ENCODE measurements at places on chromosomes 5 and 9.

DNA sequence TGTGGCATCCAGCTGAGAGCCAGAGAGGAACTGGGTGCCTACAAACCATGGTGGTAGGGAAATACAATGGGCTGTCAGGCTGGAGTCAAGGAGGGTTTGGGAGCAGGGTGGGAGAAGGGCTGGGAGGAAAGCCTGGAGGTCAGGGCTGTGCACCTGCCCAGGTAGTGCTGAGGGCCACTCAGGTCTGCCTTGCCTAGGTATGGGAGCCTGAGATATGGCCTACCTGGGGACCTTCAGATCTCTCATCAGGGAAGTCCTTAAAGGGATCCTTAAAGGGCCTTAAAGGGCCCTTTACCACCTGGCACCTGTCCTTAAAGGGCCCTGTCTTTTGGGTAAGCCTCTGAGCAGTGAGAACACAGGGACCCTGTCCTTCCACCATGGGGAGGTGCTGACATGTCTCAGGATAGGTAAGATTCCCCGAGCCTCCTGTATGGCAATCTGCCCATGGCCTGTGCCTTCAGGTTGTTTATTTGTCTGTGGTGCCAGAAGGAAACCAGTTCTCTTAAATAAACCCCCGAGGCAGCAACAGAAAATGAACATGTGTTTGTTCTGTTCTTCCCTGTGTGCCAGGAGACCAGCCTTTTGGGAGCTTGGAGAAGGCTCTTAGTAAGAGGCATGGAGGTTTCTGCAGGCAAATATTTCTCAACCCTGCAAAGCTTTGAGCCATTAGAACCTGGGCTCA lies 23.3 kb downstream of the SLC25A48 start:
- no peak for DNase-seq

- DNase-seq, result no peak
Measured at GRCh38 chr5:77751328-77752023, 24.7 kb downstream of the TBCA start.

DNA sequence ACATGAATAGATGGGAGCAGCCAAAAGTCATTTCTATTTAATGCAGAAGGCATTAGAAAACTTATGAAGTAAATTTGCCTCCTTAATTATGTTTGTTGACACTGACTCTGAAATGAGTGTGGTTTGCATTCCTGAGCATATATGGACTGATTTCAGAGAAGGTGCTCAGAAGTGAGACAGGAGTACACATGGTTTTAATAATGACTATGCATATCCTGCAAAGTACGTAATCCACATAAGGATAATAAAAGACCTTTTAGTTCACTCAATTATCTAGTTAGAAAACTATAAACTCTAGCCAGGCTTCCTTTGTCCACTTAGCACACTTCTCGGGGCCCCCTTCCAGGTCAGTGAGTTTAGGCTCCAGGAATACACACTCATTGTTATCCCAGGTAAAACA lies 75.7 kb upstream of the SNX2 start:
- no peak for DNase-seq

DNA sequence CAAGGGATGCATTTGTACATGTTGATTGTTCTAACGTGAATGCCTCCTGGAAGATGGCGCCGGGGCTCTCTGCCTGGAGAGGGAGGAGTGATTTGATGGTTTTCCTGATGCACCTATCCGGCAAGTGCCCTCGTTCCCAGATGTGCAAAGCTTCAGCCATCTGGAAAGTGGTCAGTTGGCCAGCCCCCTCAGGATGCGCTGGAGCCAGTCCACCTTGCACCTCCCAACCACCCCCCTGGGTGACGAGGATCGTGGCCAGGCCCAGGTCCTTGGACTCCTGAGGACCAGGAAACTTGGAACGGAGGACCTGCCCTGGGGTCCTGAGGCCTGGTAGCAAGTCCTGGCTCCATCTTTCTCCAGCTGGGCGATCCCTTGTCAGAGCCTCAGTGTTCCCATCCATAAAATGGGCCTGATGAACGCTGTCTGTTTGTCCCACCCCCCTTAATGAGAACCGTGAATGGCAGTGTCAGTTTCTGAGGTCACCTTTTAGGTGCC lies 23.6 kb upstream of the RNU6ATAC start:
- DNase-seq, result no peak

- no peak for DNase-seq
Measured at GRCh38 chr5:79746642-79747569, 57.3 kb downstream of the CMYA5 start.

- DNase-seq, result no peak
Measured at GRCh38 chr9:131013771-131014676, 5.0 kb downstream of the LAMC3 start.

DNA sequence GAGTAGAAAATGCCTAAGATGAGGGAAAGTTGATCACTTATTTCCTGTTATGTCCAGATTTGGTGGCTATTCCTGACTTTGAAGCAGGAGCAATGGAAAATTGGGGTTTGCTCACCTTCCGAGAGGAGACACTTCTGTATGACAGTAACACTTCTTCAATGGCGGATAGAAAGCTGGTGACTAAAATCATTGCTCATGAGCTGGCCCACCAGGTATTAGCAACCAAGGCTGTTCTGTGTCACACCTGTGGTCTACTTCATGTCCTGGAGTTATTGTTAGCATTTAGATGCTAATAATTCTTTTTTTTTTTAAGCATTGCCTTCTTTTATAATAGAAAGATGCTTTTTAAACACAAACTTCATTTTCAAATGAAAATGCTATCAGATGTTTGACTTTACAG lies 57.9 kb downstream of the LNPEP start:
- no peak for DNase-seq

- DNase-seq, result no peak
Measured at GRCh38 chr5:157378509-157378908, 81.5 kb upstream of the NIPAL4 start.

DNA sequence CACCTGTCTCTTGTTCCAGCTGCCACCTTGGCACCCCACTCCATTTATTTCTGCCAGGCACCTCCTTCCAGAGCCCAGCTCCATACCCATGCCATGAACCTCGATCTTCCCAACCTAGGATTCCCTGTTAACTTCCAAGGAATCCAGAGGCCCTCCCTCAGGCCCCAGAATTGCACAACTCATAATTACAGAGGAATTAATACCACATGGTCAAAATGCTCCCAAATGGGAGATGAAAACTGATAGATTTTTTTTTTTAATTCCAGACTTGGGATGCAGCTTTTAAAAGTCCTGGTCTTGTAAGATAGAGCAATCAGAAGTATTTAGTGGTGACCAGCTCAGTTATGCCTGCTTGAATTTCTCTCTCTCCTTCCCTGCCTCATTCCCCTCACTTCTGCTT lies 96.2 kb upstream of the CCDC112 start:
- no peak for DNase-seq

- DNase-seq, result no peak
Measured at GRCh38 chr5:82354543-82354942, 76.4 kb upstream of the RPS23 start.

DNA sequence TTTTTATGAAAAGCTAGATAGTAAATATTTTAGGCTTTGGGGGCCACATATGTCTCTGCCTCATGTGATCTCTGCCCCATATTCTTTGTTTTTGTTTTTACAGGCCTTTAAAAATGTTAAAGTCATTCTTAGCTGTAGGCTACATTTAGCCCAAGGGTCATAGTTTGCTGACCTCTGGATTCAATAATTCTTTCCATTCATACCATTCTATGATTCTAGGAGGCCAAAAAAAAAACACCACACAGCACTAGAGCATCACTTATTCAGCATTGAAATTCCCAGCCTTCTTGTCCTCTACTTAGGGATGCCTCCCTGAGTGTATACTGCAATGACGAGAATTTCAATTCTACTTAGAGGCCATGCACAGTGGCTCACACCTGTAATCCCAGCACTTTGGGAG lies 17.0 kb downstream of the PTCD2 start:
- no peak for DNase-seq

Data from nucleus accumbens (tissue), 56 donors.